ENCODE measurements at places on chromosomes 1 and 21.

DNA sequence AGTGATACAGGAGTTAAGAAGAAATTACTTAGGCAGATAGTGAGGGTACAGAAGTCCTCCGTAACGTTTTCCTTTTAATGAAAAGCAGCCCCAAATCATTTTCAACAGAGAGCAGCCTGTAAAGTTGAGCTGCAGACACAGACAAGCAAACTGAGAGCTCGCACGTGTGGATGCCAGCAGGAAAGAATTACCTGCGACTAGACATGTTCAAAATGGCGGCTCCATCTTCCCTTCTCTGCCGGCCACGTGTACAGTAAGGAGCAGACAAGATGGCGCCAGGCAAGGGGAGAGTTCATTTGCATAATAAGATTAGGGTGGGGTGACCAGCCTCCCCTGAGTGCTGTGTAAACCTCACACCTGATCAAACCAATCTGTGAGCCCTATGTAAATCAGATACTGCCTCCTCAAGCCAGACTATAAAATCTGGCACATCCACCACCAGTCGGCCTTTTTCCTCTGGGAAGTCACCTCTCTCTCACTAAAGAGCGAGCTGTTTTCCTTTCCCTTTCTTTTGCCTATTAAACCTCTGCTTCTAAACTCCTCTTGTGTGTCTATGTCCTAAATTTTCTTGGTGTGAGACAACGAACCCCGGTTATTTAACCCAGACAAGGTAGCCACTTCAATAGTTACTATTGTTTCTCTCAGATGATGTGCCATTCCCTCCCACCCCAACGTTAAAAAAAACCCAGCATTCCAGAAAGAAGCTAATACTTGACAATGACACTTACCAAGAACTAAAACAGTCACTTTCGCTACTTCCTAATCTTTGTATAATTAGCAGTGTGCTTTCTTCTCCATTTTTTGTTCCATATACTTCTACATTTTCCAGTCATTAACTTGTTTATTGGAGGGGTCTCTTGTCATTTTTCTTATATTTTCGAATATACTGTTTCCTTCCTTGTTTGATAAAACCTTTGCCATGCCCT is 27.4 kb downstream of the DUSP10 start:
- DNase-seq = no peak

GRCh38 chr1:93878889-93879586 is at the start of gene DNTTIP2:
DNTTIP2 (minus strand) TSS chr1:93879206; CDS start chr1:93879148, 58 bp downstream.
- DNase-seq = peak; percentile 95

GRCh38 chr1:176720838-176721237 is 257.9 kb downstream of the PAPPA2 start:
- no peak for DNase-seq

DNA sequence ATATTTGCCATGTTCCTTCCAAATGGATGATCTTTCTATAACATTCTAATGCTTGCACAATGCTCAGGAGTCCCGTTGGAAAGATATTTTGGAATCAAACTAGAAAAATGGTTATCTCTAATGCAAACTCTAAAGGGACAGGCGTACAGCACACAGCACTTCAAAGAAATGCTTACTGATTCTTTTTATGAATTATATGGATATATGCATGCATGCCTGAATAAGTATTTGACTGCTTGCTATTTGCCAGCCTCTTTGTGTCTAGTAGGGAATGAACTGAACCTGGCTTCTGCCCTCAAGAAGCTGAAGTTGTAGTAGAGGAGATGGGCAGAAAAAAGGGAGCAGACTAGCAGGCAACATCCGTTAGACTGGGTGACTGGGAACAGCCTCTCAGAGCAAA is 48.1 kb downstream of the PCSK9 start:
- no peak for DNase-seq

GRCh38 chr1:229133151-229133550 is 137.8 kb upstream of the RAB4A start:
- no peak for DNase-seq

DNA sequence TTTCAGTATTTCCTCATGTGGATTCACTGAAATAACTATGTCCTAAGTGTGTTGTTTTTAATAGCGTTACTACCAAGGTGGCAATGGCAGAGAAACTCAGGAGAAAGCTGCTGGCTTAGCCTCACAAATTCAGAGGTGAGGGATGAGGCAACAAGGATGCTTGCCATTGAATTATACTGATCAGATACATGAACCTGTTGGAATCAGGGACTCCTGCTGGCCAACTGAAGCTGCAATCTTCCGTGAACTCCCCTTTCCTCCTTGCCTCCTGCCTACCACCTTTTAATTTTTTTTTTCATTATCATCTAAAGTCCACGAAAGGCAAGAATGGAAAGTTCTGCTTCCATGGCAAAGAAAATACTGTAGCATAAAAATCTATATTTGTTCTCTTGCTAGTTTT is 254.7 kb downstream of the NFIA start:
- no peak for DNase-seq

DNA sequence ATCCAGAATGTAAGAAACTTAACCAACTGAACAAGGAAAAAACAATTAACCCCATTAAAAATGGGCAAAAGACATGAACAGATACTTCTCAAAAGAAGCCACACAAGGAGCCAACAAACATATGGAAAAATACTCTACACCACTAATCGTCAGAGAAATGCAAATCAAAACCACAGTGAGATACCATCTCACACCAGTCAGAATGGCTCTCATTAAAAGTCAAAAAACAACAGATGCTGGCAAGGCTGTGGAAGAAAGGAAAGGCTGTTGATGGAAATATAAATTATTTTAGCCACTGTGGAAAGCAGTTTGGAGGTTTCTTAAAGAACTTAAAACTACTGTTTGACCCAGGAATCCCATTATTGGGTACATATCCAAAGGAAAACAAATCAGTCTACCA is 51.2 kb downstream of the RGS4 start:
- DNase-seq = no peak
